ENCODE measurements at places on chromosomes 5 and 9.

DNA sequence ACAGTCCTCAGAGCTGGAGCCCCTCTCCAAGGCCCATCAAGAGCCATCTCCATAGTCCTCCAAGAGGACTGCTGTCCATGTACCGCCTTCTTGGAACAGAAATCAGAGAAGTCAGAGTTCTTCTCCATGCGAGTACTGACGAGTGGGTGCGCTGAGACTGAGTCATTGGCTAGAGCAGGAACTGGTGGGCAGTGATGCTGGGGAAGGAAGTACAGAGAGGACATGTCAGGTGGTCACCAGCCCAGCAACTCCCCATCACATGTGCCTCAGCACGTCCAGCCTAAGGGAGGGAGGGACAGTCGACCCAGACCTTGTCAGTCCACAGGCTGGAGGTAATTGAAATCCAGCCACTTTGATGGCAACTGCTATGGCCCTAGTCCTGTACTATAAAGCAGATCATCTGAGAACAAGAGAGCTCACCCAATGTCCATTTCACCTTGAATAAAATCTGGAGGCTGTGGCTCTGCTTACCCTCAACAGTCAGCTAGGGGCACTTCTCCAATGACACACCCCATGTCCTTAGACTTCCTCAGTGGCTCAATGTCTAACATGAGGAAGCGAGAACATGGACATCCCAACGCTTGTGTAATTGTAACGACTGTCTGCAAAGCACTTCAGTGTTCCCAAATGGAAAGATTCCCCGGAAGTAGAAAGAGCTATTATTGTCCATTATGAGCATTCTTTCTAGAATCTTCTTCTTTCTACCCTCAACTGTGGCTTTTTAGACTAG lies 15.0 kb upstream of the FBP1 start:
- DNase-seq, result no peak

- no peak for DNase-seq
These were observed 981.1 kb downstream of the DTWD2 start for GRCh38 chr5:118007262-118007661.

GRCh38 chr5:73189871-73190376 lies 16.9 kb downstream of the TMEM174 start:
- DNase-seq, result no peak

- DNase-seq, result no peak
These were observed 624.1 kb downstream of the ANXA1 start for GRCh38 chr9:73775757-73776156.

DNA sequence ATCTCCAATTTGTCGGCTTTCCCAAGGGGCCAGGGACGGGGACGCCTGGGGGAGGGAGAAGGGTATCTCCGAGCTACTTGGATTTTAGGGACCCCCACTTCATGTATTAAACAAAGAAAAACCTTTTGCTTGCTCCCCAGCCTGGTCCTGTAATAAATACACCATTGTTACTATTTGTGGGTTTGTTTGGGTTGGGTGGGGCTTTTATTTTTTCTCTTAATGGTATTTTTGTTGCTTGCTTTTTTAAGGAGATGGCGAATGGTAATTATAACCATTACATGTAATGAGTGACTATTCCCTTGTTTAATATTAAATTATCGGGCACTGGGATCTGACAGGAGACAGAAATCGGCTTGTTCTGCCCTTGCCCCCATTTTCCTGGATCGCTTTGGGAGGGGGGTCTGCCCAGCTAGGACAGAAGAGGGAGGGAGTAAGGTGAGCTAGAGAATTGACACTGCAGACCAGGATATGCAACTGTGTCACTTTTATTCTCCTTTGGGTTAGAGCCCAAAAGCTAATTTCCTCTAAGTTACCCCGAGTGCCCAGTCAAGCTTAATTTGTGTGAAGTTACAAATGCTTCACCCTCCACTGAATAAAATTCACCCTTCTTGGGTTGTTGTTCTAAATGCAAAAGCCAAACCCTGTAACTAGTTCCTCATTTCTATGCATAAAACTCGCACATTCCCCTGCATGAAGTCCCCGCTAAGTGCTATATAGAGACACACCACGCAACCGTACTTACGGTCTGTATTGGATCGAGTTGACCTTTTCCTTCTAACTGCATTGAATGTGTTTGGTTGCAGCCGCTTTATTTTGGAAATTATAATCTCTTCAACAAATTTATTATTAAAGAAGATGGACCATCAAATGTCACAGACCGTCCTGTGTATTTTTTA lies 1.6 kb upstream of the ZNF608 start:
- no peak for DNase-seq

GRCh38 chr9:19624519-19624918 lies 164.3 kb downstream of the SLC24A2 start:
- DNase-seq, result no peak

DNA sequence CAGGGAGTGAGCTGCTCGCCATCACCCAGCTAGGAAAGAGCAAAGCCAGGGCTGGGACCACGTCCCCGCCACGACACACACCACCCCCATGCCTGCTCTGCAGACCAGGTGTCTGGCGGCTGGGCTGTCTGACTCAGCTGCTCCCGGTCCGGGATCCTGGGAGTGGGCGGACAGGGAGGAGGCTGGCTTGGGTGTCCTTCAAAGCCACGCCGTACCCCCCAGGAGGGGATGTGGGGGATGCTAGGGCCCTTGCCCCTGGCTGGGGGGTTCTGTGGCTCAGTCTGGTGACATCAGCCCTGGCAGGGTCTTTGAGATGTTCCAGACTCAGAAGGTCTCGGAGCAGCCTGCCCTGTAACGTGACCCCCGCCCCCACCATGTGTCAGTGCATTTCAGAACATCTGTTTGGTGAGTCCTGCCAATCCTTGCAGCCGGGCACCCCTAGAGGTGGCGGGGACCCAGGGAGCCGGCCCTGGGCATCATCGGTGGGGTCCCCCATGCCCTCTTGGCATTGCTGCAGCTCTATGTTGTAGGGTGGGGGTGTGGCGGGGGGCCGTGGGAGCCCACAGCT lies 62.3 kb downstream of the HMCN2 start:
- no peak for DNase-seq

DNA sequence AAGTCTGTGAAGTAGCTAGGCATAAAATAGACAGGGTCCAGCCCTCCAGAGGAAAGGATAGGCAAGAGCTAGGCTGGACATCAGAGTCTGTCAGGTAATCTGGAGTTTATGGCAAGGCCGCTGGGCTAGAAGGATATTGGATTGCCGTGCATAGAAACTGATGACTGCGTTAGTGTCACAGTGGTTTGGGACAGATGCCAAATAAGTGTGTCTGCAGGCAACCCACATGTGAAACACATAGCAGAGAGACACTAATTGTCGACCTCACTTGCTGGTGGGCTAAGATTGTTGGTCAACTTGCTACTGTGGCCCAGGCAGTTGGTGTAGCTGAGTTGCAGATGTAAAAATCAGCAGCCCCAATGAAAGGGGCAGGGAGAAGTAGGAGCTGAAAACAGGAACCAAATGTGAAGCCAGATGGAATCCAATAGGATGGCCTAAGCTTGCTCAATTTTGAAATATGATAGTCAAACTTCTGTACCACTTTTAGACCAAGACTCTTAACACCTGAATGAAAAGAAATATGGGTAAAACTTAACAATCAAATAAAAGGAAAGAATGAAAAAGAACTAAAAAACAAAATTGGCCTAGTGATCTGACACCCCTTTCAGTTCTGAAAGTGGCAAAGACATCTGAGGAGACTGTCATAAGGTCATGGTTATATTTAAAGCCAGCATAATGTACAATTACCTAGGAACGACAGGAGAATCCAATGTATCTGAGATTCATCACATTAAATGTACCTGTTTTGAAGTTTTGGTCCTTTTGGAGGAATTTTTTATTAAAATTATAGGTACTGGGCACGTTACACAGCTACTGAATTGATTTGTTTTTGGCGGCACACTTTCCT lies 243.3 kb upstream of the ACTBL2 start:
- no peak for DNase-seq

GRCh38 chr5:103345461-103345860 lies 86.9 kb downstream of the MACIR start:
- DNase-seq, result no peak
